Nephron progenitor cell (in vitro differentiated cells): ENCODE measurements at places on chromosomes 4 and X.

GRCh38 chr4:151568966-151569365, 160.0 kb downstream of the FHIP1A start:
- DNase-seq = no peak

DNA sequence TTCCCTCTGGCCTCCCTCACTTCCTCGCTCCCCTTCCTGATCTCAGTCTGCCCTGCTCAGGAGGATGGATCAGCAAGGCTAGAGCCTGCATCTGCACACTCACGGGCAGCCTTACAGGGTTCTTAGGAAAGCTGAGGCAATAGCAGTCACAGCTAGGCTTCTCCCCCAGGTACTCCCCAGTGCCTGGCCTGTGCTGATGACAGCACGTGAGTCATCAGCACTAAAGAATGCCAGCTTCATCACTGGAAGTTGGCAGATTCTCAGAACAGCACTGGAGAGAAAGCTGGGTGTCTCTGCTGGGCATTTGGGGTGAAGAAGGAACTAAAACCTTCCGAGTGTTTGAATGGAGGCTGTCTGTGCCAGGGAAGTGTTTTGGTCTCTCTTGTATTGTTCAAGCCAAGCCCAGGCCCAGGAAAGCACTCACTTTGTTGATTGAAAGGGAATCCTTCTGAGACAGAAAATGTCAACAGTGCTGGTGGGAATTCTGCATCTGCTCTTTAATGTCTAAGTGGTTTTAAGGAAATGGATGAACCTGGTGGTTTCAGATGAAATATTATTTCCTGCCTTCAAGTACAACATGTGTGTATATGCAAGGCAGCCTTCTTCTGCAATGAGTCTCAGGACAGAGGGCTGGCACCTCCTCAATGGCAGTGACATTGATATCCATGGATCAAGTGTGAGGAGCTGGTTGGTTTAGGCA, 73.0 kb upstream of the SCOC start:
- DNase-seq = no peak

DNA sequence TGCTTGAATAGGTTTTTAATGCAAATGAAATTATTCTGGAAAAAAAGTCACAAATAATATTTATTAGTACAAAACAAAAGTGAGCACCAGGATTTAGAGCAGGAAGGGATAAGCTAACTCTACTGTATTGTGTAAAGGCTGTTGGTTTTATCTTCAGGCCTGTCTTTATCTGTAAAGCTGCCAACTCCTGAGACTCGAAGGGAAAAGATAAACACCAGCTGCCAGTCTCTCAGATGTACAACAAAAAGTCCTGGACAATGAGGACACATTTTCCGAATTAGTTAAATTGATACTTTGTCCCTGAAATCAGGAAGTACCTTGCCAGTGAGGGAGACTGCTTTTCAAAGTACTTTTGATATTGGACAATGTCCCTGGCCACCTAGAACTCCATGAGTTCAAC, 8.8 kb downstream of the DDX60 start:
- no peak for DNase-seq

DNA sequence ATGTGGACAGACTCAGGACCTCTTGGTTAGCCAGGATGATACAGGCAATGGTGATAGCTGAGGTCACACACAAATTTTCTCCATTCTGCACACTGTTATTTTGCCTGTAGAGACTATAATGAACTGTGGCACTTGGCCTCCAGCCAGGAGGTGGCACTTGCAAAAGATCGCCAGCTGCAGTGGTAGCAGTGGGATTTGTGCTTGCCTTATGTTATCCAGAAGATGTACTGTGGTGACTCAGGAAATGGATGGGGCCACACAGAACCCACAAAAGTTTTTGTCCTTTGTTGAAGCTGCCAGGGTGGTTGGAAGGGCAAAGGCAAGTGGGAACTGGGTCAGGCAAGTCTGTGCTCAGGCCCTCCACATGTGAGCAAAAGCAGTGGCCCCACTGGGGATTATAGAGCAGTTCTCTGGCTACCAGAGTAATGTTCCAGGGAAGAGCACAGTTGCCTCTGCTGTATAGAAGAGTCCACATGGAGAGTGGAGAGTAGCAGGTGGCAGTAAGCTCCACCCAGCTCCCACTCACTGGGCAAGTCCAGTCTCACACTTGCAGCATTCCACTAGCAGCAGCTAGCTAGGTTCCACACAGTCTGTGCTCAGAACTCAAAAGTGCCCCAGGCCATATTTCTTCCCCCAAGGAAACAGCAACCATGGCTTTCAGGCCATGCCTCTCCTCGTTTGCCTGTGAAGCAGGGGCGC, 5.9 kb upstream of the C4orf17 start:
- DNase-seq = no peak

DNA sequence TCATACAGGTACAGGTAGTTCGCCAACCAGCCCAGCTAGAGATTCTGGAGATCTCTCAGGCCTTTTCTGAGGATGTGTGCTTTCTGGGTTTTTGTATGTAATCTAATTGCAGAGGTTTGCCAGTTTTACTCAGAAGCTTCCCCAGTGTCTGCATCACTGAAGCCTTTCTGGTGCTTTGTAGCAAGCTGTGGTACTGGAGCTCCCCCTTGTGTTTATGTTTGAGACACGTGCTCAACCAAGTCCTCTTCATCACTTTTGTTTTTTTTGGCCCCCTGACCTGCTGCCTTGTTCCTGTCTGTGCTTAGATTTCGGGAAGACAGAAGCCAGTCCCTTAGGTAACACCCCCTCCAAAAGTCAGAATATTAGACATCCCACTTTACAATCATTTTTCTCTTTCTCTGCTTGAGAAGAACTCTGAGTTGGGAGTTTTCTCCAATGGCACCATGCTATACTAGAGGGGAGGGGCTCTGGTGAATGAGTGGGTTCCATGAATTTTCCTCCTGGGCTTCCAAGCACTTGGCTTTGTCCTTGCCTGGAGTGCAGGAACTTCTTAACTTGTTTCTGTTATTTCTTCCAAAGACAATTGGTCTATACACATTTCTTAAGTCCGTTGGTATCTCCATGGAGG, 128.4 kb upstream of the TBC1D9 start:
- DNase-seq = peak; percentile 44

- DNase-seq = no peak
These were observed 531.4 kb upstream of the TECRL start for GRCh38 chr4:64940698-64941097.

DNA sequence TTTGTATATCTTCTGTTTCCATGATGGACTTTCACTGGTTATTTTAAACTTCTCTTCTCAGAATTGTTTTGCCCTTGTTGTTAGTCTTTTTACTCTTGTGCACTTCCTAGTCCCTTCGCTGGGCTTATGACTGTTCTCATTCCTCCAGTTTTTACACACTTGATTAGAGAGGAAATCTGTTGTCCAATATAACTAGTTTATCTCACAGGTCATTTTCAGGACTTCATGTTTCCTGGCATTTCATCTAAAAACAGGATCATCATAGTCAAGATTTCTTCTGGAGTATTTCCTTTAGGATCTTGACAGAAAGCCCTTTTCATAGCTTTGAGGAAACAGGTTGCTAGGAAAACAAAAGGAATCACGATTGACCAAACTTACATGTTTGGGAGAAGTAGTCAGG, 3.0 kb downstream of the FNIP2 start:
- DNase-seq = no peak

GRCh38 chr4:12126474-12126873, 697.8 kb upstream of the HS3ST1 start:
- no peak for DNase-seq

DNA sequence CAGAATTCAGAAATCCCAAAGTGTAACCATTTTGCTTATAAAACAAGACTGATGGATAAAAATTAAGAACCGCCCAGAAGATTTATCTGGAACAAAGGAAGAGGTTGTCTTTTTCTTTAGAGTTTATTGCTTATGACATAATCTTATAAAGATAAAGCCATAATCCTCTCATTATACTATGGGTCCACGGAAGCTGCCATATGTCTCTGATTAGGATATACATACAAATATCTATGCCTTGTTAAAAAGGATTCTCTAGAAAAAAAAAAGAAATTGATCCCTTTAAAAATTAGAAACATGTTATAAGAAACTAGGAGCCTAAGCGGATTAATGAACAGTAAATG, 70.5 kb downstream of the RELL1 start:
- DNase-seq = no peak

DNA sequence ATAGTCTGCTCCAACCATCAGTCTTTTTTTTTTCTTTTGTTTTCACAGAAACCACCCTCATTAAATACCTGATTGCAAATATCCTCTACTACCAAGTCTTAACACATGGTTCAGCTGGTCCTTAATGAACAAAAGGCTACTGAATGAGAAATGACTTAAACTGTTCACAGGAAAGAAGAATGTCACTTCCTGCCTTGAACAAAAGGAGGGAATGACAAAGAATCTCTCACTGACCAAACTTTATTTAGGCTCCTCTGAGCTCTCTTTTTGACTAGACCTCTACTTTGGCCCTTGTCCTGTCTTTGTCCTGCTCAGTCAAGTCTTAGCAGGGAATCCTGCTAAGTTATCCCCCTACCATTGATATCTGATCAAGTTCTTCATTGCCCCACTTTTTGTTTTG, 31.8 kb upstream of the GJB1 start:
- DNase-seq = no peak

- no peak for DNase-seq
These were observed 58.8 kb upstream of the TRPC3 start for GRCh38 chr4:122010610-122011009.

- DNase-seq = no peak
These were observed 14.6 kb upstream of the FMR1 start for GRCh38 chrX:147897117-147897516.

DNA sequence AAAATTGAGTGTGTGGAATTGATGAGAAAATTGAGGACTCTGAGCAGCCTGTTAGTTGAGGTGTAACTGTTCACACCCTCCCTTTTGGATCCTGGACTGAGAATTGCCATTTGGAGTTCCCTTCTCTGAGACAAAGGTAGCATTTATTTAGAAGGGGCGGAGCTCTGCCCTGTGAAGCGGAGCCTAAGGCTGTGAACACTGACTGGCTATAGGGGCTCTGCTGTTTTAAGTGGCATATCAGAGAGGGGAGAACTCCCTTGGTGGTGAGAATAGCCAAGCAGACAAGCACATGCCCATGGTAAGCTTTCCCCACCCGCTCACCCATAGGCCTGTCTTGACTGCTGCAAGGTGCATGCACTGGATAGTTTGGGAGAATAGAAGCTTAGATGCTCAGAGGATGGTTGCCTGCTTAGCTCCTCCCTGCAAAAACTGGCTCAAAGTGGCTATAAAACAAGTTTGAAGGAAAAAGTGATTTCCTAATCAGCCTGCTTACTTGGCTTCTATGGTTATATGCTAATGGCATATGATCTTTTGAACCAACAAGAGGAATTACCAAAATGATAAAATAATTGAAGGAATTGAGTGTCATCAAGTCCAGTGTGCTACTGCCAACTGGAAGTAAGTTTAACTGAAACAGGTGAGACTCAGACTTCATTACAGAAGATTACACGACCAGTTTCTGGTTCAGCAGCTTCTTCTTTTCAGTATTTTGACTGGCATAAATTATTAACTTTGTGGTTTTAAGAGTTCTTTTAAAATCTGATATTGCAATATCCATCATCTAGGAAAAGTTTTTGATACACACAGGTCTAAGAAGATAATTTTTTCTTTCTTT, 108.4 kb downstream of the AFF1 start:
- DNase-seq = no peak

- no peak for DNase-seq
These were observed 4.5 kb upstream of the CBR4 start for GRCh38 chr4:169014586-169014985.

- DNase-seq = no peak
These were observed 8.0 kb downstream of the PDE6B start for GRCh38 chr4:633406-633805.

DNA sequence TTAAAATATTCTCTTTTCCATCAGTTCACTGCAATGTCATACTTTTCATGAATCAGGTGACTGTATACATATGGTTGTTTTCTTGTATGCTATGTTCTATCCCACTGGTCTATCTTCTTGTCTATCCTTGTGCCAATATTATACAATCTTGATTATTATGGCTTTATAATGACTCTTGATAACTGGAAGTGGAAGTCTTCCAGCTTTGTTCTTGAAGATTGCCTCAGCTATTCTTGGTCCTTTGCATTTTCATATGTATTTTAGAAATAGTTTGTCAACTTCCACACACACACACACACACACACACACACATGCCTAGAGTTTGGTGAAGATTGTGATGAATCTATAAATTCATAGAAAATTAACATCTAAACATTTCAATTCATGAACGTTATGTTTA, 67.9 kb downstream of the SHROOM3 start:
- no peak for DNase-seq

DNA sequence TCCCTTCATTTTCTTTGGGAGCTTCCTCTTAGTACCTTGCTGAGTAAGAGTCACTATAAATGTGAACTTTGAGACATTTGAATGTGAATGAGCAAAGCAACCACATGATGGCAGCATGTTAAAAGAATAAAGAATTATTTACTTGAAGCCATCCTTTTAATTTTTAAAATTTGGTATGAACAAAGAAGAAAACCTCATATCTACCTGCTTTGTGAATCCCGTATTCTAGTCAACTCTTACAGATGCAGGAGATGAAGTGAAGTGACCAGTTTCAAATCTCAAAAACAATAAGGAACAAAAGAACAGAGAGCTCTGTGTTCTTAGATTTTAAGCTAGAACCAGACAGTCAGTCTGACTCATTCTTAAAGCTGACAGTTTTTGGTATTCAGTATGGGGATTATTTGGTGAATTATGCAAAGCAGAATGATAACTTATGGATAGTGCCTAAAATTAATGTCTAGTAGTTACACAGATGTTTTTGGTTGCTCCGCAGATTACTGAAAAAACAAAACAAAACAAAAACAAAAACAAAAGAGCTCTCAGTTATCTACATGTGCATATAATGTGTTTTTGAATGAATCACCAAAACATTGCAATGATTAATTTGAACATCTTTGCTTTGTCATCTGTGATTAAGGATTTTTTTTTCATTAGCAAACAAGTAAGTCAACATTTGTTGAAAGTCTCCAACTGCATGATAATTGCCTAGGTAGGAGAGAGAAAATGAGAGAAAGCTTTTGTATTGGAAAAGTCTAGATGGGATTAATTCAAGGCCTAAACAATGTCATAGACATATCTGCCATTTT, 48.2 kb upstream of the H2AZ1 start:
- DNase-seq = no peak

GRCh38 chrX:13432414-13433297, 112.8 kb upstream of the ATXN3L start:
- DNase-seq = no peak

- no peak for DNase-seq
These were observed 61.6 kb downstream of the PTTG2 start for GRCh38 chr4:38021751-38022150.

DNA sequence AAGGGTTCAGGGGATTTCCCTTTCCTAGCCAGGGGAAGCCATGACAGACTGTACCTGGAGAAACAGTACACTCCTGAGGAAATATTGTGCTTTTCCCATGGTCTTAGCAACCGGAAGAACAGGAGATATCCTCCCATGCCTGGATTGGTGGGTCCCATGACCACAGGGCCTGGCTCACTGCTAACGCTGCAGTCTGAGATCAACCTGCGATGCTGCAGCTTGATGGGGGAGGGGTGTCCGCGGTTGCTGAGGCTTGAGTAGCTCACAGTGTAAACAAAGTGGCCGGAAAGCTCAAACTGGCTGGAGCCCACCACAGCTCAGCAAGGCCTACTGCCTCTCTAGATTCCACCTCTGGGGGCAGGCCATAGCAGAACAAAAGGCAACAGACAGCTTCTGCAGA, 819.5 kb downstream of the TECRL start:
- peak; percentile 35 for DNase-seq
